Right ventricle myocardium superior (tissue), 1 donor: ENCODE measurements at places on chromosomes 7 and 10. TPM values are rescaled to one million over a fixed set of nuclear protein-coding genes. Genes with fewer than 3 reads are reported as not detected.

DNA sequence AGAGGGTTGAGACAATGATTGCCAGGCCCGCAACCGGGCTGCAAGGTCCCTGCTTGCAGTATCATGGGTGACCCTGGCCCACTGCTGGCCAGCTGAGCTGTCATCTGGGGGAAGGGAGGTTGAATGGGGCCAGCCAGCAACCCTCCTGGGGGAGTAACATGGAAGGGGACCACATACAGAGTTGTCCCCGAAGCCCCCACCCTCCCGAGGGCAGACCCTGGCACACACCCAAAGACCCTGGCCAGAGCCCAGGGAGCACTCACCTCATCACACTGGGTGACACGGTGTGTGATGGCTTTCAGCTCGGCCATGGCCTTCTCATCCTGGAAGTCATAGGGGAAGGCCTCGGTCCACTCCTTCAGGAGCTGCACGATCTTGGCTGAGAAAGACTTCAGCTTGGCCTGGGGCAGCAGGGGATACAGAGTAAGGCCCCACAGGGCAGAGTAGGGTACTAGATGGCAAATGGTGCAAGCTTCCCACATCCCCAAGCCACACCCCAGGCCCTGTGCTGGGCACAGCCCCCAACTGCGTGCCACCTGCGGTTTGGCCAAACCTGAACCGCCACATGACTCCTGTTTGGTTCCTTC, 63.4 kb downstream of the CSGALNACT2 start:
- DNase-seq: peak; percentile 38

The MRLN gene
- total RNA-seq: not detected

GRCh38 chr7:97064972-97065587, 40.4 kb upstream of the DLX5 start:
- DNase-seq: no peak

- DNase-seq: peak; percentile 22
Observed at GRCh38 chr10:132858121-132859081, 72.5 kb upstream of the NKX6-2 start.

- no peak for DNase-seq
Observed at GRCh38 chr7:22827563-22827962, 4.9 kb upstream of the TOMM7 start.

The TMEM196 gene
- total RNA-seq: not detected

GRCh38 chr10:6279540-6280267, 77.0 kb downstream of the PFKFB3 start:
- no peak for DNase-seq

The FAM25A gene
- total RNA-seq: not detected

DNA sequence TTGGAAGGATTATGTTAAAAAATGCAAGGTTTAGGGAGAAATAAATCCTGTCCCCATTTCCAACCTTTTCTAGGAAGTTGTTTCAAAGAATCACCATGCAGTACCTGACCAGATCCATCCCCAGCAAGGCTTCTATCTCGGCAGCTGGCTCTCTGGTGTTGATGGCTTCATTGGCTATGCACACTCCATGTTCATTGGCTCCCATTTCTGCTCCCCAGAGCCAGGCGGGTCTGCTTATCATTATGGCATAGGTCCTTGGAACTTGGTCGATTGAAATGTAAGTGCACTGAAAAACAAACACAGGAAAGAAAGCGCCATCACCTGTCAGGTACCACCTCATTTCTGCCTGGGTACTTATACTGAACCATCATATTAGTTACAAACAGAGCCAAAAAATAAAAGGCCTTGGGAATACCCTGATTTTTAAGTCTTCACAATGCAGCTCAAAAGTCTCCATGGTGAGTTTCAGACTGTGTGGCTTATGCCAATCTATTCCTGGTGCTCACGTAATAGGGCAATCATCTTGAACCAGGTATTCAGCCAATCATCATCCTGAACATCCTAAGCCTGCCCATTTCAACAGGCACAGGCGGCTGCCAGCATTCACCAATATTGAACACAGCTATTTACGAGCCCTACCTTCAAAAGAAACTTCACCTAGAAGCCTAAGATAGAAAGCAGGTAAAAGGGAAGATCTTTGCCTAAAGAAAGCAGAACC, 34.4 kb downstream of the SCRN1 start:
- no peak for DNase-seq

DNA sequence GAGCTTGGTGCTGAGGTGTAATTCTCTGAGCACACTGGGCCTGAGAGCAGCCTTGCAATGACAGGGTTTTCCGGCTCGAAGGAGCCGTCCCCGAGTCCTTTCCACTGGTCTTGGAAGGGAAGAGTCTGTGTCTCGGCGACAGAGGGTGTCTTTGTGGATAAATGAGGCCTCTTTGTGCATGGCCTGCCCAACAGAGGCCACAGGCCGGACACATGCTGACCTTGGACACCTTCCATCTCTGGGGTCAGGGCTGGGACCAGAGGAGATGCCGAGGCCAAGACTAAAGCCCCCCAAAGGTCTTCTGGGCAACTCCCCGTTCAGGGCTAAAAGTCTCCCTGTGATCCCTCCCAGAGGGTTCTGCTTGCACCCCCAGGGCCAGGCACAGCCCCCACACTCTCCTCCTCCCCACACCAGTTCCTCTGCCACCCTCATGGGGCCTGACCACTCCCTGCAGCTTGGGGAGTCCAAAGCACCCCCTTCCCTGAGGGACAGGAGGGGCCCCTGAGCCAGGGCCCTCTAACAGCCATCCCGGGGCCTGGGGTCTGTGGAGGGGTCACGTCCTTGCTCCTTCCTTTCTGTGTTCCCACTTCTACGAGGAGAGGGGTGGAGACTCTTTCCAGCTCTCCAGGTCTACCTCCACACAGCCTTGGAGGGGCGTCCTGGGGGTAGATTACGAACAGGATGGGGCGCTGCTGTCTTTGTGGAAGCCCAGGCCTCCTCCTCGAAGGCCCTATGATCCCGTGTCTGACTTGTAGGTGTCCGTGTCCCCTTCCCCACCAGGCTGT, 130.6 kb upstream of the FAM20C start:
- DNase-seq: peak; percentile 23

GRCh38 chr7:132171130-132171576, 405.1 kb downstream of the PLXNA4 start:
- no peak for DNase-seq

- DNase-seq: no peak
Observed at GRCh38 chr10:68242051-68242450, 10.1 kb upstream of the ATOH7 start.

The NPM3 gene
- 5.8 TPM for total RNA-seq

- no peak for DNase-seq
Observed at GRCh38 chr7:14899030-14899429, 3.5 kb downstream of the DGKB start.

The CTAGE6 gene
- total RNA-seq: 0.11 TPM

- DNase-seq: no peak
Observed at GRCh38 chr7:146885231-146885630, 768.6 kb downstream of the CNTNAP2 start.

- DNase-seq: no peak
Observed at GRCh38 chr7:55516409-55516808, 55.9 kb downstream of the VOPP1 start.

- no peak for DNase-seq
Observed at GRCh38 chr10:17123961-17124360, 5.7 kb downstream of the CUBN start.

DNA sequence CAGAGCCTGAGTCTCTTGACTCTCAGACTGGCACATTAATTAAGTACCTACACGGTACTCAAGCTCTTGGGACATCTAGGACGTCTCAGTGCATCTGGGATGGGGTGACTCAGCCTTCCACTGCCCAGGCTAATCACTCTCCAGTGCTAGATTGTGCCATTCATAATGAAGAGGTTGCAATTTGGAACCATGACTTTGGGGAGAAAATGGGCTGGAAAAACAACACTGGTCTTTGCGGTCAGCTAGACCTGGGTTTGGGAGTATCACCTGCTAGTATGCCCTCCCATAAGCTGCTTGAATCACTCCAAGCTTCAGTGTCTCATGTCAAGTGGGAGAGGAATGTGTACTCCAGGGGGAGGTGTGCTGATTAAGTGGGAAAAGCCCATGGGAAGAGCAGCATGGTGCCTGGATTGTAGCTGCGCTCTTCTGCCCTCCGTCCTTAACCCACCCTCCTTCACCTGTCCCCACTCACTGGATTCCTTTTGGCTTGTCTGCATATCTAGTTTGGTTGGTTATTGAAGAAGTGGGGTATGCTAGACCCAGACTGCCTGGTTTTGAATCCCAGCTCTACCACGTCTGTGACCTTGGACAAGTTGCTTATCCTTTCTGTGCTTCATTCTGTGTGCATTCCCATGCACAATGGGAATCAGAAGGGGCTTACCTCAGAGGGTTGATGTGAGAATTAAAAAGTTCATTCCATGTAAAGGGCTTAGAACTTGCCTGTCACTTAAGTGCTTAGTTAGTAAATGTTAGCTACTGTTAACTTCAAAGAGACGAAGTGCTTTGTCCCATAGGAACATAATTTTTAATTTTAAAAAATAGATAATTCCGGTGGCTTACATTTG, 3.8 kb downstream of the NFE2L3 start:
- DNase-seq: no peak

- DNase-seq: no peak
Observed at GRCh38 chr10:96301616-96302015, 2.6 kb upstream of the DNTT start.

DNA sequence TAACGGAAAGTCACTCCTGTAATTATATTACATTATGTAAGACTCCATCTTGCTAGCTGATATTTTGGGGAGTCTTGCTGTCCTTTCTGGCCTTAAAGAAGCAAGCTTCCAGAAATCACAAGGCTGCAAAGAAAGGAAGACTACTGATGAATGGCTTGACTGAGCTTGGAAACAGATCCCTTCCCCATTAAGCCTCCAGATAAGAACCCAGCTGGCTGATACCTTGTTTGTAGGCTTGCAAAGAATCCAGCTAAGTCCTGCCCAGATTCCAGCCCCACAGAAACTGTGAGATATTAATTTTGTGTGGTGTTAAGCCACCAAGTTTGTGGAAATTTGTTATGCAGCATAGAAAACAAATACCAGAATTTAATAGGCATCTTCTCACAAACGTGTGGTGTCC, 49.9 kb upstream of the TMEM106B start:
- no peak for DNase-seq

The KCNH2 gene
- total RNA-seq: 88.9 TPM

The FBXL13 gene
- total RNA-seq: 0.51 TPM

DNA sequence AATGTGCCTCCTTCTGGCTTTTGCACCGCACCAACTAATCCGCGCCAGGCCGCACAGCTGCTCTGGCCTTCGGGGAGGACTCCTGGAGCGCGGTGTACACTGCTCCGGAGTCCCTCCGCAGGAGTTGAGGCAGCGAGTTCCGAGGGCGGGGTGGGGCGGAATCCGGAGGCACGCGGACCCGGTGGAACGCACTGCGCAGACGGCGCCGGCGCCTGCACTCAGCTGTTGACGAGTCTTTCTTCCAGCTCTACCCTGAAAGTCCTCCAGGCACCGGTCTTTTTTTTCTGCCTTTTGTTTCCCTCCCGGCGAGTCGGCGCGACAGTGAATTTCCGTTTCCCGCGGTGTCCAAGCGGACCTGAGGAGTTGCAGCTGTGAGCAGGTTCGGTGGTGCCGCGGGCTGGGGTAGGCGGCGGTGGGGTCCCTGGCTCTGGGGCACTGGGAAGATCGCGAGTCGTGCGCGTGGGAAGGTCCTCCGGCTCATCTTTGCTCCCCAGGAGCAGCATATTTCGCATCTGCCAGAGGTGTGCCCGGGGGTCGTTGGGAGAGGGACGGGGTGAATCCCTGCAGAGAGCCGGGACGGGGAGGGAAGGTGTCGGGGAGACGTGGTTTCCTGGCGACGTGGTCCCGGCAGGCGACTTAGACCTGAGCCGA, 44.1 kb downstream of the SFTPD start:
- peak; percentile 85 for DNase-seq
